ENCODE measurements at places on chromosomes 2 and 18.

GRCh38 chr2:180524499-180524898, 455.9 kb upstream of the UBE2E3 start:
- DNase-seq = no peak

- DNase-seq = no peak
These were observed 68.5 kb upstream of the HDAC4 start for GRCh38 chr2:239469106-239469960.

GRCh38 chr2:143192716-143193115, 63.5 kb downstream of the ARHGAP15 start:
- DNase-seq = no peak

GRCh38 chr2:127173057-127173456, 47.0 kb downstream of the CYP27C1 start:
- no peak for DNase-seq

DNA sequence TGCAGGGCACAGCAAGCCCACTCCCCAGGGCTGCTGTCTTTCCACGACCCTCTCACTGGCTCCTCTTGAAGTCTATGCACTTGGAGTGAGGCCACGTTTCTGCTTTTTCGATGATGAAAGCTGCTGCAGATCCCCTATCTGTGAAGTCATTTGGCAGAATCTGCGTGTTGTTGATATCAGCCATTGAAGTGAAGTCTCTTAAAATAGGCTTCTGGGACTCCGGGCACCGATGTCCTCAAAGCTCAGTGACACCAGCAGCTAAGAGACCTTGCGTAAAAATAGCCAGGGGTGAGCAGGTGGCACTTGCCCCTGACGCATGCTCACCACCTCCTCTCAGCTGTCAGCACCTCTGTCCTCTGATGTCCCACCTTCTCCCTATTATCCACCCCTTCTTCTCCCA, 89.4 kb upstream of the FHL2 start:
- DNase-seq = no peak

- no peak for DNase-seq
These were observed 131.2 kb downstream of the ASB1 start for GRCh38 chr2:238557936-238558335.

GRCh38 chr2:177885828-177886466, 186.6 kb downstream of the PDE11A start:
- no peak for DNase-seq

- no peak for DNase-seq
These were observed 3.5 kb downstream of the RSAD2 start for GRCh38 chr2:6881046-6881445.

- DNase-seq = no peak
These were observed 260.7 kb downstream of the FHOD3 start for GRCh38 chr18:36558234-36558633.

GRCh38 chr2:212099658-212100057, 438.9 kb downstream of the ERBB4 start:
- DNase-seq = no peak

- DNase-seq = no peak
These were observed 522.2 kb upstream of the CNTNAP5 start for GRCh38 chr2:123502931-123503330.

- no peak for DNase-seq
These were observed 11.4 kb upstream of the RFX8 start for GRCh38 chr2:101486258-101486701.

DNA sequence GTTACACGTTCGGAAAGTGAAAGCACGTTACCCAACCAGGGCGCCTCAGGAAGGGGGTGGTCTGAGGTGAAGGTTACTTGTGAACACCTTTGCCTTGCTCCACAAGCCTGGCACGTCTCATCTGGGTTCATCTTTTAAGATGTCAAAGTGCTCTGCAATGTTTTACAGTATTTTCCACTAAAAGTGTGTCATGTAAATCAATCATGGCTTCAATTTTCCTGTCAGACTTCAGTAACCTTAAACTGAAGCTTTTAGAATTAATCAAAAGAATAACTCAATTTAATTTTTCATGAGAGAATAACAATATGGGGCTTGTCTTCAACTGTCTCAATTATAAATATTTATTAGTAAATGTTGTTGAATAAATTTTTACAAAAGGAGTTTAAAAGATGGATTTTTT, 93.3 kb upstream of the FANCL start:
- DNase-seq = no peak

GRCh38 chr2:139033300-139033699, 253.1 kb upstream of the NXPH2 start:
- DNase-seq = no peak

DNA sequence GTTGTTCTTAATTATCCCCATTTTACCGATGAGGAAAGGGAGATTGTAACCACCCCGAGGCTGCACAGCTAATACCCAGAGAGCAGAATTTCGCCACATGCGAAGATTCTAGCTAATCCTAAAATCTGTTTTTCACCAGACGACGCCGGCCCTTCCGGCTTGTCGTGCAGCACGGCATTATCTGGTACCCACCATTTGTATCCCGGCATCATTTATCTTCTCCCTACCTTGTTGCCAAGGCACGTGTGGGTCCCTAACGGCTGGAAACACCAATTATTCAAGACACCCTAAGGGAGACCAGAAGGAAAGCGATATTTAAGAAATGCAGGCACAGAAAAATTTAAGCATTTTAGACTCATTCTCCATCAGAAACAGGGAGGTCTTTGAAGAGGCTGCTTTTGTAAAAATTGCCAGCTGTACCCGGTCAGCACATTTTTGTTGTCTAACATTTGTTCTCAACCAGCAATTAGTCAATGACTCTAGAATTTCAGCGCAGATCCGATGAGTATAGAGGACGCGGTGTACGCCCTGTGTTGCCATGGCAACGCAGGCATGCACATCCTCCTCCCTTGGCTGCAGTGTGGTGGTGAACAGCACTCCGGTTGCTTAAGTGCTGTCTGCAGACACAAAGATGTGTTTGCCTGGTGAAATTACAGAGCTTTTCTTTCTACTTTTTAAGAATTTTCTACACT, 111.6 kb downstream of the AGAP1 start:
- no peak for DNase-seq

- no peak for DNase-seq
These were observed 85.4 kb upstream of the EML6 start for GRCh38 chr2:54638103-54638502.

DNA sequence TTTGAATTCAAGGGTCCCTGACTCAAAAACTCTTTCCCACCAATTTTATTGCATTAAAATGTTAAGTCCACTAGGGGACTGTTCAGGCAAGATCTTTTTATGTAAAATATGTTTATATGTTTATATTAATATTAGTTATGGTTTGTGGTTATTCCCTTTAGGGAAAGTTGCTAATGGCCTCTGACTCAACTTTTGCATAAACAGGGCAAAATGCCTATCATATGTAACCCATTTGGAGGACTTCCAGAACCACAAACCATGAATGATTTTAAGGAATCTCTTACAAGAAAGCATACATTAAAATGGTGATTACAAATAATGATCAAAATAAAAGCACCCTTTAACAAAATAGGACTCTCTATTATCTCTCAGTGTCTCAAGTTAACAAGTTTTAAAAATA, 1484.5 kb upstream of the ZEB2 start:
- DNase-seq = no peak

GRCh38 chr2:70934981-70935380, 719 bp upstream of the ATP6V1B1 start:
- DNase-seq = no peak

Measured in D341Med (cell line).